ENCODE measurements at places on chromosomes 4 and X.

DNA sequence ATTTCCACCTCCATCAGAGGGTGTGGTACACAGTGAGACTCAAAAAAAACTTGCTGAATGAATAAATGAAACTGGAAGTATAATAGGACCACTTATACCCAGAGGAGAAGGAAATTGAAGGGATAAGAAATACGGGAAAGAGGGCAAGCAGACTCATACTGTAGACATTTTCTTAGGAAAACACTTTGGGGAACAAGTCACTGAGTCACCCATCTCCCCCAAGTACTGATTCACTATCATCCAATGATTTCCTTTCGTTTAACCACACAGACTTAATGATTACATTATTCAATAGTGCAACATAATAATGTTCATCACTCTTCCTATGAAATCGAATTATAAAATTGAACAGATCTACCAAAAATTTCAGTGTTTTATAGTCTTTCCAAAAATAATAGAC is 97.1 kb downstream of the LDB2 start:
- DNase-seq: no peak

DNA sequence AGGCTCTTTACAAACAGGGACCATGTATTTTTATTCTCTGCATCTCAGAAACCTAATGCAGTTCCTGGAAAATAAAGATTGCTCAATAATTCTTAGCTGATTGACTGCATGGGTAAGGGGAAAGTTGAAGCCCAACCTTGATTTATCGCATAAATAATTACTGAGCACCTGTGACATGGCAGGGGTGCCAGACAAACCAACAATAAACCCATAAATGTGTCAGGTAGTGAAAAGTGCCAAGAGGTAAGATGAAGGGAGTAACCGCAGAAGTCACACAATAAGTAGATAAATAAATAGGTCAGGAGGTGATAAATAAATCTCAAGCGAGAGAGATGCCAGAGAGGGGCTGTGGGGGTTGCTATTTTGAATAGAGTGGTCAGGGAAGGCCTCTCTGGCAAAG is 20.1 kb upstream of the AP1S2 start:
- no peak for DNase-seq

DNA sequence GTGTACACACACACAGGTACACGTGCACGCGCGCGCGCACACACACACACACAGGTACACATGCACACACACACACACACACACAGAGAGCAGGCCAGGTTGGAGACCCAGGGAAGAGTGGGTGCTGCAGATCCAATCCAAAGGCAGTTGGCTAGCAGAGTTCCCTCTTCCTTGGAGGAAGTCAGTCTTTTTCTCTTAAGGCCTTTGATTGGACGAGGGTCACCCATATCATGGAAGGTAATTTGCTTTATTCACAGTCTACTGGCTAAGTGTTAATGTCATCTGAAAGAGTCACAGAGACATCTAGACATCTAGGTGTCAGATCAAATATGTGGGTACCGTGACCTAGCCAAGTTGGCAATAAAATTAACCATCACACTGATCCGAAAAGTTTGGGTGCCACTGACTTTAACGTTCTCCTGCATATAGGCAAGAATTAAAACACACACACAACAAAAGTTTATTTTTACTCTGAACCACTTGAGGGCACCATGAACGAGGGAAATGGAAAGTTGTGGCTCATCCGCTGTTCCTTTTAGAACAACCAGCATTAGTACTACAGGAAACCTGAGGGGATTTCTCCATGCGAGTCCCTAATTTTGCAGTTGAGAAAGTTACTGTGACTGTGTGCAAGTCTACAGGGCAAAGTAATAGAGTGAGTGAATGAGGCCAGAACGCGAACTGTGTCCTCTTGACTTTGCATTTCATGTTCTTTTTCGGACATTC is 66.0 kb upstream of the STOX2 start:
- no peak for DNase-seq

DNA sequence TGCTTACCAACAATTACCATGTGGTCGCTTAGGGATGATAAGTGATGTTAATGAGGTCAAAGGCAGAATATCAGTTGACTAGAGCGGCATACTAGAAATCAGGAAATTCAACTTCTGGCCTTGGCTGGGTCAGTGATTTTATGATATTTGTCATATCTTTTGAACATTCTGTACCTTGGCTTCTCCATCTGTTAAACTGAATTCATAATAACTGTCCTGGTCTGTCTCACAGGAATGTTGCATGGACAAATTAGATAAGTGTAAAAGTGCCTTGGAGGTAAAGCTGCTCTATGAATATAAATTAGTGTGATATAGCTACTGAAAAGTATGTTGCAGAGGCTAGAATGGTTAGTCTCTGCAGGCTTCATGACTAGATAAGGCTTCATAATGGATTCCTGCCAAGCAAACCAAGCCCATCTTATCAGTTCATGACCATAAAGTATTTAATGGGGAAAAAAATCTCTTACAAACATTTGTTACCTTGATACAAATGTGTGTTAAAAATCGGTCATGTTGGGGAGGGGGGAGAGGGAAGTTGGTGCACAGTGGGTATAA is 104.6 kb upstream of the BMPR1B start:
- DNase-seq: no peak

- DNase-seq: no peak
Observed at GRCh38 chrX:11285651-11286050, 7.6 kb upstream of the AMELX start.

GRCh38 chr4:145694929-145695328 is 15.0 kb downstream of the C4orf51 start:
- peak; percentile 10 for DNase-seq

DNA sequence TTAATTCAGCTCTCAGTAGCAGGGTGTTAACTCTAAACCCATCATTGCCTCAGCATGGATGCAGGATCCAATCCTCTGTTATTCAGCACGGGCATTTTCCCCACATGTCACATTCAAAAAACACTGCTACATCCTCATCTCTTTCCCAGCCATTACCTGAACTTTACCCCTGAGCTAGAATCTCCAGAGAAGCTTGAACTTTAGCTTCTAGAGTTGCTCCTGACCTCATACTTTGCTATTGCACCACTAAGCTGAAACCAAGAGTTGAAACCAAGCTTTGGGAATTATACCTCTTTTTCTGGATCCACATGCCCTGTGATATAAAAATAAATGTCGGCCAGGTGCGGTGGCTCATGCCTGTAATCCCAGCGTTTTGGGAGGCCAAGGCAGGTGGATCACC is 90.7 kb downstream of the SHROOM3 start:
- no peak for DNase-seq

DNA sequence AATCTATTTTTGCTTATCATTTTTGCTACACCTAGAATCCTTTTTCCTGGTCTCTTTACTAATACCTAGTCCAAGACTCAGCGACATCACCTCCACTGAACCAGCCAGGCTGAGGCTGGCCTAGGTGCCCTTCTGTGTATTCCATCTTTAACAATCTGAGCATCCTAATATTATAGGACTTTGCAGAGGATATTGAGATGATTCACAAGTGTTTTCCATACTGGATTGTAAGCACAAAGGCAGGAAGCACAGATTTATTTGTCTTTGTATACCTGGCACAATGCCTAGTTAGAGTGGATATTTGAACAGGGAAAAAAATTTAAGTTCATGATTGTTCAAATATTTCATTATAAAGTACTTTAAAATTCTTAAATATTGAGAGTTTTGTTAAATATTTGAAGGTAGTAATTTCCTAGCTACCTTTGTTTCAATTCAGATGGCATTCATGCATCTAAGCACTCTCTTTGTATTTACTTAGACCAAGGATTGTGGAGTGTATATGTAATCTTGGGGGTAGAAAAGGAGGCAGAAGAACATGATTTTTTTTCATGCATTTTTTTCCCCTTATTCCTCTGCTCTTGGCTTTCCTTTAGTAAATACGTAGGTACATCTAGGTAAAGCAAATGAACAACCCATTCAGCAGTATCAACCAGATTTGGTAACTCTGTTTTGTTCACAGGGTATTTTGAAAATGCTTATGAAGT is 18.4 kb downstream of the SMARCA5 start:
- DNase-seq: no peak

DNA sequence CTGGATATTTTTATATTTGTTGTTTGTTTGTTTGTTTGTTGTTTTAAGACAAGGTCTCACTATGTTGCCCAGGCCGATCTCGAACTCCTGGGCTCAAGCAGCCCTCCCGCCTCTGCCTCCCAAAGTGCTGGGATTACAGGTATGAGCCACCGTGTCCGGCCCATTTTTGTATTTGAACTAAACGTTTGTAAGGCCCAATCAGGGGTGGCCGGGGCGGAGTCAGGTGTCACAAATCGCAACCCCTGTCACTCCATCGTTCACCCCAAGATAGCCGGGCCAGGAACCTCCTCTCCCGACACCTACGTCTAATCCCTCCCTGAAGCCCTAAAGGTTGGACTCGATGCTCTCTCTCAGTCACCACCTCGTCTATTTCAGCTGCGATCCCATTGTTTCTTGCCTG is 722 bp upstream of the EFHC2 start:
- DNase-seq: no peak

DNA sequence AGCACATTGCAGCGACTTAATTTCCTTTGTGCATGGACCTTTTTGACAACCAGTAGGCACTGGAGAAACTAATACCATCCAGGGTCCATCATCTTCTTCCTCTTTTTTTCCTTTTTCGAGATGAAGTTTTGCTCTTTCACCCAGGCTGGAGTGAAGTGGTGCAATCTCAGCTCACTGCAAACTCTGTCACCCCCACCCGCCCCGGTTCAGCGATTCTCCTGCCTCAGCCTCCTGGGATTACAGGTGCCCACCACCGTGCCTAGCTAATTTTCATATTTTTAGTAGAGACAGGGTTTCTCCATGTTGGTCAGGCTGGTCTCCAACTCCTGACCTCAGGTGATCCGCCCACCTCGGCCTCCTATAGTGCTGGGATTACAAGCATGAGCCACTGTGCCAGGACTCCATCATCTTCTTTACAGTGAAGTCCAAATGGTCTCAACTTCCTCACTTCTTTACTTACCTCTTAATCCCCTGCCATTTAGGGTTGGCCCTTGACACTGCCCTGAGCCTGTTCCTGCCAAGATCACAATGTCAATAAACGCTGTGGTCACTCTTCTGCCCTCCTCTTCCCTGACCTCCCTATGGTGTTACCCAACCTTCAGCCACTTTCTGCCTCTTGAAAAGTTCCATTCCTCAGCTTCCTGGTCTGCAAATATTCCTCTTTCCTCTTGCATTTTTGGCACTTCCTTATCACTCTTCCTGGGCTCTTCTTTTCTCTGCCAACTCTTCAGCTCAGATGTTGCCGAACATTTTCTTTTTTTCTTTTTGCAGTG is 119.8 kb upstream of the SLC34A2 start:
- no peak for DNase-seq

- no peak for DNase-seq
Observed at GRCh38 chr4:114267976-114268375, 288.5 kb upstream of the ARSJ start.

- no peak for DNase-seq
Observed at GRCh38 chrX:43313035-43313434, 343.1 kb upstream of the MAOA start.

- DNase-seq: peak; percentile 90
Observed at GRCh38 chrX:49165901-49166881, 3.6 kb downstream of the MAGIX start.

DNA sequence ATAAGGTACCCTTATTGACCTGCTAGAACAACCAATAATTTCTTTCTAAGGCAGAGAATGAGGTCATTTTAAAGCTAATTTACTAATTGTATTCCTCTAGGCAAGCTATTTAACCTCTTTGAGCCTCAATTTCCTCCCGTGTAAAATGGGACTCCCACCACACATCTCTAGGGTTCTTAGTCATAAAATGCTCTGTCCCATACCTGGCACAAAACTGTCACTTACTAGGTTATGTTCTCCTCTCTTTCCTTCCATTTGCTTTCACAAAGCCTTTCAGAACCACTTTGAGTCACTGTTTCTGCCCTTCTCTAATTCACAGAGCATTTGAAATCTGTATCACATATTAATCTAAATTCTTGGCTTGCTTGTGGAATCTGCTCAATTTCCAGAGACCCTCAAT is 2.4 kb upstream of the GPR82 start:
- no peak for DNase-seq

- DNase-seq: no peak
Observed at GRCh38 chr4:335515-335914, 2.1 kb upstream of the ZNF141 start.

DNA sequence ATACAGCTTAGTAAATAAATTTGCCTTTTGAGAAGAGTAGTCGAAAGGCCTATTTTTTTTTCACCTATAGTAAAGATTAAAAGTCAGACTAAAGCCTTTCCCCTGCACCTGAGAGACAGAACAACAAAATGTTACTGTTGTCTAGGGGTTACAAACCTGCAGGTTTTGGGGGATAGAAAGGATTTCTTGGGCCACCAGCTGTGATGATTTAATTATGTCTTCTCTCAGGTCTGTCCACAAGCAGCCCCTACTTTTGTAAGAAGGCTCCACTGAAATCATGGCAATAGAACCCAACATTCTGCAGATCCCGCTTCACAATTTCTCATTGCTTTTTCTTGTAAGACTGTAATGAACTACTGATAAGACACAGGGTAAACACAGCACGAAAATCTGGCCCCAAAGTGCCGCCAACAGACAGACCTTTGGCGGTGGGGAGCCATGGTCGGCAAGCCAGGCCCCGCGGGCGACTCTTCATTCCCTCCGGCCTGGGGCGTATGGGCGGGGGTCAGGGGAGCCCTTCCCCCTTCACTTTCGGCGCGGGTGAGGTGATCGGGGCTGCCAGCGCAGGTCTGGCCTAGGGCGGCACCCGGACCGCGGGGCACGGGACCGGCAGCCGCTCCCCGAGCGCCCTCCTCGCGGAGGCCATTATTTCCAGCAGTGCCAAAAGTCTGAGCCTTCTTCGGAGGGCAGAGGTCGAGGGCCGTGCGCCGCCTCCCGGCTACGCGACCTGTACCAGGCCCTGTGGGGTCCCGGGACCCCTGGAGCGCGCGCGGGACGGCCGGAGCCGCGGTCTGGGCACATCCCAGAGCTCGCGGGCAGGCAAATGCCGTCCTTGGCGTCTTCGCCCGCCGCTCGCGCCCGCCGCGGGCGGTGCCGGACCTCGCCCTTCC is 812 bp upstream of the KDM6A start:
- peak; percentile 39 for DNase-seq

DNA sequence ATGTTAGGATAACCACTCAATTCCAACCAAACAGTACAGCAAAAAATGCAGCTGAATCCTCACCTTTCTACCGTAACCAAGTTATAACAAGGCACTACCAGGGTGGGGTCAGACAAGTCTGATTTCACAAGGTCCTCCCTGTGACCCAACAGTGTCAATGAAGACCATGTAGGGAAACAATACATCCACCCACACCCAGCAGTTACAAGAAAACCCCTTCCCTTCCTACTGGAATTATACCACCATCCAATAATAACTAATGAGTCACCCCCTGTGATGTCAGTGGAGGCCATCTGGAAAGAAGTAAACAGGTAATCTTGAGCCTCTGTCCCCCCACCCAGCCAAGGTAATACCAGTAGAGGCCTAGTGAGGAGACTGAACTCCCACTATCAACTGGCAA is 117.6 kb downstream of the FGF16 start:
- DNase-seq: no peak
